CD4-positive, CD25-positive, alpha-beta regulatory T cell (primary cell): ENCODE measurements at places on chromosomes 2 and 18.

DNA sequence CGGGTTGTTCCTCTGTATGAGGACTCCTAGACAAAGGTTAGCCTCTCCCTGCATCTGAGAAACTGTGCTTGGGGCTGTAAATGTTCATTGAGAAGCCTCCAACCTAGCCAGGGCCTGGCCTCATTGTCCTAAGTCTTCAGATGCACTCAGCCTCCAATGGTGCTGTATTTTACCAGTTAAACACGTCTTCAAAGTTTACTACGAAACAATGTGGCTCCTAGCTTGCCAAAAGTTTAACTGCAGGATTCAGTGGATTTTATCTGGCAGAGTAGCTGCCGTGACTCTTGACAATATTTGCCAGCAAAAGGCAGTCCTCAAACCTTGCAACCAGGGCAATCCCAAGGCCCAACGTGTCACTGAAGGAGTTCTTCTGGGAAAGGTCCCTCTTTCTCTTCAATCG, 1.1 kb downstream of the PID1 start:
- DNase-seq = no peak

DNA sequence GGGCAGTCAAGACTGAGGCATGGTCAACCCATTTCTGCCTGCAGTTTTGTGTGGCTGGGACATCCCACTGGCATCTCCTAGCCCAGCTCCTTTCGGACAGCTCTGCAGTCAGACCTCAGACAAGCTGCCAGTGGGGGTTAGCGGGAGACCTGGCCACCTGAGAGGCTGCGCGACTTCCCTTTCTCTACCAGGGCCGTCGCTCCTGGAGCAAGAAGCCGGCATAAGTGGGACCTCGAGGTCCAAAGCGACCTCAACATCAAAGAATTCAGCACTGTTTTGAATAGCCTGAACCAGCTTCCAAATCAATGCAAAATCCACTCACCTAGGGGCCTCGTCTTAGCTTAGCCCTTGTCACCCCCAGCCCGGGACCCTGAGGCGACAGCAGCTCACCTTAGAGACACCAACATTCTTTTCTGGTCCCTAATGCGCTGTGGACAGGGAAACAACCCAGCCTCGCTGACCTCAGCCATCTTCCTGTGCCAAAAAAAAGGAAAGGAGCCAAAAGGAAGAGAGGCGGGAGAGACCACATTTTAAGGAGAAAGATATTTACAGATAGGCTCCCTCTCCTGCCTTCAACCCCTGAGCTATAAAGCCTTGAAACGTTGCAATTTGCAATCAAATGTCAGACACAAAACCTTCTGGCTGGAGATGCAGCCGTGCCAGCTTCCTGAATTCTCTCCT, 81.2 kb downstream of the GFPT1 start:
- DNase-seq = no peak

- no peak for DNase-seq
Measured at GRCh38 chr2:158914731-158915130, 53.7 kb upstream of the TANC1 start.

GRCh38 chr18:45008694-45009413, 328.2 kb downstream of the SETBP1 start:
- DNase-seq = peak; percentile 12

DNA sequence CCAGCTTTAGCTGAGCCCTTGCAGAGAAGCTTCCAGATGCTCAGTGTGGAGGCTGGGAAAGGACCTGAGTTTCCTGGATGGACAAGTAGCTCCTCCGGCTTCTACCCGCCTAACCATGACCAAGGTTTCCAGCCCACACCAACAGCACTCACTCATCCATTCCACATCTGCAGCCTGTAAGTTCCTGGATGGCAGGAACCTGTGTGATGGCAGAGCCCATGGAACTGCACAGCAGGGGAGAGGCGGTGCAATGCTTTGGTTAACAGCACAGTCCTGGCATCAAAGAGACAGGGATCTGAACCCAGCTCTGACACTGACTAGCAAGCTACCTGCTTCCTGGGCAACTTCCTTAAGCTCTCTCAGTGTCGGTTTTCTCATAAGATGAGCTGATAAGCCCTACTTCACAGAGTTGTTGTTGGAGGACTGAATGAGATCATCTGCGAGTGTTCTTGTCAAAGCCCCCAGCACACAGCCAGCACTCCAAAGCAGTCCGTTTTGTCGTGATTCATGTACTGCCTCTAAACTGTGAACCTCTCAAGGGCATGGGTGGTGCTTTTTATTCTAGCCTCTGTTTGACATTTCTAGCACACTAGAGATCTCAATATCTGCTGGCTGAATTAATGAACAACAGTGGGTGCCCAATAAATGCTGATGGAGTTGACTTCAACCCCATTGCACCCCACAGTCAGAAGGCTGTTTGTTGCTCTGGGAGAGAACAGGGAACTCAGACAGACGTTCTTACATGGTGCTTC, 41.6 kb upstream of the OTOF start:
- peak; percentile 37 for DNase-seq

DNA sequence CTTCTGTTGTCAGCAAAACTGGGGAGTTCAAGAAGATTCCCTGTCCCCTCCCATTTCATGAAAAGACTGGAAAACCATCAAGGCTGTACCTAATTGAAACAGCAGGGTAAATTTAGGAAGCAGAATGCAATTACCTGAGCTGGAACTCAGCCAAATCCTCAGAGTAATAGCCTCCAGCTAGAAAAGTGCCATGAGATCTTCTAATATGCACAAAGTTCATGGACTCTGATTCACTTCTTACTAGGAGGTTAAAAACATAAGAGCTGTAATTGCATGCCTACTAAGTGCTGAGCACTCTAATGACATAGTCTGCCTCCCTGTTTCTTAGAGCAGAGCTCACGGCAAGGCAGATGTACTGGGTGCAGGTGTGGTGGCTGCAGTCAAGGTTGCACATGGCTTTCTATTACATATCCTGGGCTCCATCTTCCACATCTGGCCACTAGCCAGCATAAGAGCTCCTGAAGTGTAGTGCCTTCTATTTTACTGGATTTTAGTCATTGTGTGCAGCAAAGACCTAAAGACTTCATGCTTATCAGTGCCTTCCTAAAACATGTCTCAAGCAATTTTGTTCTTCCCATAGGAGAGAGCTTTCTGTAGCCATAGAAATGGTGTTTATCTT, 341.7 kb downstream of the PTPRM start:
- DNase-seq = no peak

GRCh38 chr2:171522788-171523087, 464 bp downstream of the CYBRD1 start:
- no peak for DNase-seq

DNA sequence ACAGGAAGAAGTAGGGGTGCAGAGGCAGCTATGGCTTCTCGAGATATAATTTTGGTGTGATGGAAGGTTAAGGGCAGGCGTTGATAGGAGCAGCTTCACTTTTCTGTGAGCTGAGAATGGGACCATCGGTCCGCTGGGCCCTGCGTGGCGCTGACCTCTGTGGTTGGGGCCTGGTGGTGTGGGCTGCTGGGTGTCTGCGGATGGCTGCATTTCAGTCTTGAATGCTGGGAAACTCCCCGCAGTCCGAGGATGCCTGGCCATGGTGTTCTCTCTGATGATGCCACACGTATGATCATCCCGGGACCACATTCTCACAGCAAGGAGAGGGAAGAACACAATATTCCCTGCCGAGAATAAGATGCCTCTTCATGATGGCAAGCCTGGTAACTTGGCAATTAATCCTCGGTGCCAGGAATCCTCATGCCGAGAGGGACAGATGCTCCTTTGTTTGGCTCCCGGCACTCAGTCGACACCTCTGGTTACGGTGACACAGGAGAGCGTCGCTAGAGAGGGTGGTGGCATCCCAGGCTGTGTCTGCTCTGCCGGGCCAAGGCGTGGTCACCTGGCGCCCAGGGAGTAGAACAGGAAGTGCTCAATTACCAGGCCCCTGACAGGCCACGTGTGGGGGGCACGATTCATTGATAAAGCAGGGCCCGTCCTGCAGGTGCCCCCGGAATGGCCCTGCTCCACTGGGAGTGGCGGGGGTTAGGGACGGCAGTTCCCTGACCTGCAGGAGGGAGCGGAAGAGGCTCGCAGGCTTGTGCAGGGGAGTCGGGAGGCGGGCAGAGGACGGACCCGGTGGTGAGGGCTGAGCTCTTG, 119.4 kb upstream of the CTDP1 start:
- DNase-seq = no peak

- no peak for DNase-seq
Measured at GRCh38 chr2:187024739-187025138, 175.8 kb upstream of the ZSWIM2 start.

DNA sequence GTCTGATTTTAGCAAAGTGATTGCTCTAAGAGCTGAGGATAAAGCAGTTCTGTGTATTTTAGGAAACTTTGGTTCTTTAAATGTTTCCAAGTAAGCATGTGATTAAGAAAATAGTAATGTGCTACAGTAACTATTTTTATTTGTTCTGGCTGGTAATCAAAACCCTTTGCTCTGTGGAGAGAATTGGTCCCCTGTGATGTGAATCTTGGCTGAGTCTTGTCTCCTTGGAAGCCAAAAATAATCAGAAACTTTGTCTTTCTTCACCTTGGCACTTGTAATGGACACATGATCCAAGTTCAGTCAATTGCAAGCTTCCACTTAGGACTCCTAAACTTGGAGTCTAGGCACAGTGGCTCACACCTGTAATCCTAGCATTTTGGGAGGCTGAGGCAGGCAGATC, 422.7 kb upstream of the CDH20 start:
- no peak for DNase-seq

GRCh38 chr2:9110893-9111569, 95.6 kb upstream of the ASAP2 start:
- no peak for DNase-seq

DNA sequence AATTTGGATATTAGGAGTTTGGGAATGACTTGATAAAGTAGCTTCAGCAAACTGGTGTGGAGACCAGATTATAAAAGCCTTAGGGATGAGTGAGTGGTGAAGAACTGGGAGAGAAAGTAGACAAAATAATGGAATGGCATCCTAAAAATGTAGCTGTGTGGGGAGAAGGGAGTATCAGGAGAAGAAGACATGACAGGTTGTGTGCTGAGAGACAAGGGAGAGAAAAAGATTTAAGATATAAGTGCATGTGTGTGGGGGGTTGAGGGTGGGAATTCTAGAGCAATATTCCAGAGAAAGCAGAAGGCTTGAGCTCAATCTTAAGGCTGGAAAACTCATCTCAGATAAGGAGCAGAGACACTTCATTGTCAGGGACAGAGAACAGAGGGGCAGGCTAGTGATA, 159.5 kb downstream of the HNMT start:
- no peak for DNase-seq

GRCh38 chr2:234999740-235000425, 48.1 kb downstream of the SH3BP4 start:
- DNase-seq = no peak

GRCh38 chr2:105522645-105523044, 123.8 kb upstream of the FHL2 start:
- no peak for DNase-seq
